ENCODE measurements at places on chromosomes 16 and 17. TPM values are rescaled to one million over a fixed set of nuclear protein-coding genes. Genes with fewer than 3 reads are reported as not detected.

ALOX15 gene
- not detected for total RNA-seq

OTOA gene
- total RNA-seq: not detected

DNA sequence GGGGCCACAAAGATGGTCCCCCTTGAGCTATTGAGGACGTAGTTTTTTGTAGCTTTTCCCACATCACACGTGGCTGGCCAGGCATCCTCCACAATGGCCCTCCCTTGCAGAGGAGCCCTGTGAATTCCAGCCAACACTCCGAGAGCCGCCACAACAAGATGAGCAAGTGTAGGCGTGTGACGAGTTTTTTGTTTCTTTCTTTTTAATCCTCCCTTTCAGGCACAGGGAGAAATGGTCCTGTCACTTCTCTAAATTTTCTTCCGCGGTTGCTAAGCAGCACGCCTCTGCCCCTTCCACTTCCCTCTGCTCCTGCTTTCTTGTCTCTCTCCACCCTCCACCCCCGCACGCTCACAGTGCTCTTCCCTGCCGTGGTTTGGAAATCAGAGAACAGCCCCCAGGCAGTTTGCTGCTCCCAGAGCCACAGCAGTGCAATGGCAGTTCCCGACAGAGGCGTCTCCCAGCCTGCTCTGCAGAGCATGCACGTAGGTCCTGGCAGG, 68.0 kb upstream of the MRTFB start:
- peak; percentile 36 for DNase-seq

GRCh38 chr16:87312008-87312407, 5.2 kb downstream of the C16orf95 start:
- no peak for DNase-seq

SLC16A5 gene
- total RNA-seq: 0.33 TPM

DNA sequence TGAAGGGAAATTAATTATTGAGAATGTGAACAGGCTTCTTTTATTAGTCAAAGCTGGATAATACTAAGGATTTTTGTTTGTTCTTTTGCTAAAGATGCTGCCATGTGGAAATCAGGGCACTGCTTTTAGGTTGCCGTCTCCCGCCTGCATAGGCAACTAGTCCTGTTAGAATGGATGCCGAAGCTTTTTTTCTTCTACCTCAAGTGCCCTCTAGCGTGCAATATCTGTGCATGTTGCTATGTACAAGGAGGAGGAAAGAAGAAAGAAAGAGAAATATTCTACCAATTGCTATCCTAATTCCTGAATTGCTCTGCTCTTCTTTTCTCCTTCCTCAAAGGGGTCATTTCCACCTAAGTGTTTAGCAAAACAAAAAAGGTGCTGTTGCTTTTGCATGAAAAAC, 5.2 kb upstream of the CDH8 start:
- DNase-seq: no peak

HS3ST3A1 gene
- total RNA-seq: 1.2 TPM

DNA sequence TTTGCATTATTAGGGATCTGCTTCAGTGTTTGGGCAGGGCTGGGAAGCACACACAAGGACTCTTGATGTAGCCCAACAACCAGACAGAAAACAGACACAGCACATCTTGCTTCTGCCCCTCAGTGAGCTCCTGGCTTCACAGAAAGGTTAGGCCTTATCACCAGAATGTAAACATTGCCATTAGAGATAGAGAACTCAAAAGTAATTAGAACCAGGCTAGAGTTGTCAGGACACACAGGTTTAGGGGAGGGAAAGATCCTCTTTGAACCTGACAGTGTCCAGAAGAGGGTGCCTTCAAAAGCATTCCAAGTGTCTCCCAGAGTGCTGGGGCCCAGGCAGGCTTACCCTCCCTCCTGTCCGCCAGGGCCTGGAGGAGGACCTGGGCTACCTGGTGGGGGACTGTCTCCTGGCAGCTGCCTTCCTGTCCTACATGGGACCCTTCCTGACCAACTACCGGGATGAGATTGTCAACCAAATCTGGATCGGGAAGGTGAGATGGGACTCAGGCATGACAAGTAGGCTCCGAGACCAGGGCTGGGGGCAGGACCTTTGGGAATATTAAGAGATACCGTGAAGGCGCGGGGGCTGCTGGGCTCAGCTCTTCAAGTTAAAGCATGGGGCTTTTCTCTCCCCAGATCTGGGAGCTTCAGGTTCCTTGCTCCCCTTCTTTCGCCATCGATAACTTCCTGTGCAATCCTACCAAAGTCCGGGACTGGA, 16.9 kb upstream of the KDM6B start:
- no peak for DNase-seq

DNA sequence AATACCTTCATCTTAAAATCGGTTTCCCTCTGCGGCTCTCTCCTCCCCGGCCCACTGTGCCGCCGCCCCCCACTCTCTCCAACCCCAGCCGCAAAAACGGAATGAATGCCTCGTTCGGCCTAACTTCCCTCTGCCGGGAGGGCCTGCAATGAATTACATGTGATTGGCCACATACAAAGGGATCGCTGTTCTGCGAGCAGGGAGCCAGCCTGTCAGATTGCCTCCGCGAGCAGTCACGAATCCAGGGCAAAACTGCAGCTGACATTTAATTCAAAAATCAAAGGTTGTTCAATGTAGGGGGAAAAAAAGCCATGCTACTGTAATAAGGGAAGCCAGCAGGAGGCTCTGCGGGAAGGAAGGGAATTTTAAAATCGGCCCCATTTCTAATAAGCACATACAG, 84.9 kb downstream of the TBC1D16 start:
- no peak for DNase-seq

RNF227 gene
- total RNA-seq: 1.6 TPM

PRSS33 gene
- total RNA-seq: not detected

DNA sequence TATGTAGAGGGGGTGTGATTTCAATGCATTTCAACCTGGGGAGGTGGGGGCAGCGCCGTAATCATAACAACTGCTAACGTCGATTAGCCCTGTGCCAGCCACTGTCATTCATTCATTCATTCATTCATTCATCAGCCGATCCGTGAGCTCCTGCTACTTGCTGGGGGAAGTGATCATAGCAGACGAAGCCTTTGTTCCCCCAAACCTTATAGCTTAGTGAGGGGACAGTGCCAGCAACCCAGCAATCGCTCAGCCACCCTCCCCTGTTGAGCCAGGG, 106.5 kb upstream of the GSE1 start:
- no peak for DNase-seq

TMEM107 gene
- 25.6 TPM for total RNA-seq

DNA sequence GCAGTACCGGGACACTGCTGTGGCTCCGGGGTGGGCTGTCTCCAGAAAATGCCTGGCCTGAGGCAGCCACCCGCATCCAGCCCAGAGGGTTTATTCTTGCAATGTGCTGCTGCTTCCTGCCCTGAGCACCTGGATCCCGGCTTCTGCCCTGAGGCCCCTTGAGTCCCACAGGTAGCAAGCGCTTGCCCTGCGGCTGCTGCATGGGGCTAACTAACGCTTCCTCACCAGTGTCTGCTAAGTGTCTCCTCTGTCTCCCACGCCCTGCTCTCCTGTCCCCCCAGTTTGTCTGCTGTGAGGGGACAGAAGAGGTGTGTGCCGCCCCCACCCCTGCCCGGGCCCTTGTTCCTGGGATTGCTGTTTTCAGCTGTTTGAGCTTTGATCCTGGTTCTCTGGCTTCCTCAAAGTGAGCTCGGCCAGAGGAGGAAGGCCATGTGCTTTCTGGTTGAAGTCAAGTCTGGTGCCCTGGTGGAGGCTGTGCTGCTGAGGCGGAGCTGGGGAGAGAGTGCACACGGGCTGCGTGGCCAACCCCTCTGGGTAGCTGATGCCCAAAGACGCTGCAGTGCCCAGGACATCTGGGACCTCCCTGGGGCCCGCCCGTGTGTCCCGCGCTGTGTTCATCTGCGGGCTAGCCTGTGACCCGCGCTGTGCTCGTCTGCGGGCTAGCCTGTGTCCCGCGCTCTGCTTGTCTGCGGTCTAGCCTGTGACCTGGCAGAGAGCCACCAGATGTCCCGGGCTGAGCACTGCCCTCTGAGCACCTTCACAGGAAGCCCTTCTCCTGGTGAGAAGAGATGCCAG, 12.9 kb downstream of the STH start:
- DNase-seq: no peak

CIBAR2 gene
- total RNA-seq: not detected

DNA sequence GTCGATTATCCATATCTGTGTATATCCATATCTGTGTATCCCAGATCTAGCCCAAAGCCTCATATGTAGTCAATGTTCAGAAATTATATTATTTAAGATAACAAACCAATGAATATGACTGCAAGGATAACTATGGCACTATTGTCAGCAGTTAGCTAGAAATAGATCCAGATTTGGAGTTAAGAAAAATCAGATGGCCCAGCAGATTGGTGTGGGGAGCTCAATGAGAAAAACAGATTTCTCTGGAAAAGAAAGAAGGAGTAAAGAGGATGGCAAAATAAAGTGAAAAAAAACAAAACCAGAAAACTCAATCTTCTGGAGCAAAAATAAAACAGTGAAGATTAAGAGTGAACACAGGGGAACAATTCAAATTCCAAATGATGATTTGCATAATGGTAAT, 10.6 kb upstream of the CDH8 start:
- no peak for DNase-seq

All from MG63 (cell line).